ENCODE measurements at places on chromosomes 6 and 20. TPM values are rescaled to one million over a fixed set of nuclear protein-coding genes. Genes with fewer than 3 reads are reported as not detected.

GRCh38 chr6:125798734-125799508 is 8.2 kb downstream of the NCOA7 start:
- no peak for DNase-seq

DNA sequence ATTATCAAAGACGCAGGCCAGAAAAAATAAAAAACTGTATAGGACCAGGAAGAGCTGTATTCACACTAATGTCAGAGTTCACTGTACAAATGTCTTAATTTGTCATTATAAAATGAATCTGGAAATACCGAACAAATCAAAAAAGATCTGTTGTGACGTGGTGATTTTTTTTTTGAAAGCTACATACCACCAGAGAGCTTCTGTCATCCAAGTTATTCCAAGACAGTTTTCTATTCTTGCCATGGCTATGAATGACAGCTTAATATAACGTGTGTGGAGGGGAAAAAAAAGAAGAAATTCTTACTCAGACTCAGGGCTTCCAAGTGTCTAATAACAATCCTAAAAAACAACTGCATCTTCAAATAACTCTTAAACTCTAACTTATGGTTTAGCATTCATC is 328.8 kb upstream of the BTBD3 start:
- no peak for DNase-seq

GRCh38 chr6:21325201-21325856 is 268.2 kb upstream of the SOX4 start:
- no peak for DNase-seq

PLEKHG1 gene
- 1.8 TPM for total RNA-seq

SLC17A1 gene
- total RNA-seq = not detected

BHLHE23 gene
- not detected for total RNA-seq

SLCO4A1 gene
- total RNA-seq = 2.5 TPM

- no peak for DNase-seq
Measured at GRCh38 chr6:4174042-4174441, 38.7 kb upstream of the ECI2 start.
